ENCODE measurements at places on chromosomes 7 and 10.

DNA sequence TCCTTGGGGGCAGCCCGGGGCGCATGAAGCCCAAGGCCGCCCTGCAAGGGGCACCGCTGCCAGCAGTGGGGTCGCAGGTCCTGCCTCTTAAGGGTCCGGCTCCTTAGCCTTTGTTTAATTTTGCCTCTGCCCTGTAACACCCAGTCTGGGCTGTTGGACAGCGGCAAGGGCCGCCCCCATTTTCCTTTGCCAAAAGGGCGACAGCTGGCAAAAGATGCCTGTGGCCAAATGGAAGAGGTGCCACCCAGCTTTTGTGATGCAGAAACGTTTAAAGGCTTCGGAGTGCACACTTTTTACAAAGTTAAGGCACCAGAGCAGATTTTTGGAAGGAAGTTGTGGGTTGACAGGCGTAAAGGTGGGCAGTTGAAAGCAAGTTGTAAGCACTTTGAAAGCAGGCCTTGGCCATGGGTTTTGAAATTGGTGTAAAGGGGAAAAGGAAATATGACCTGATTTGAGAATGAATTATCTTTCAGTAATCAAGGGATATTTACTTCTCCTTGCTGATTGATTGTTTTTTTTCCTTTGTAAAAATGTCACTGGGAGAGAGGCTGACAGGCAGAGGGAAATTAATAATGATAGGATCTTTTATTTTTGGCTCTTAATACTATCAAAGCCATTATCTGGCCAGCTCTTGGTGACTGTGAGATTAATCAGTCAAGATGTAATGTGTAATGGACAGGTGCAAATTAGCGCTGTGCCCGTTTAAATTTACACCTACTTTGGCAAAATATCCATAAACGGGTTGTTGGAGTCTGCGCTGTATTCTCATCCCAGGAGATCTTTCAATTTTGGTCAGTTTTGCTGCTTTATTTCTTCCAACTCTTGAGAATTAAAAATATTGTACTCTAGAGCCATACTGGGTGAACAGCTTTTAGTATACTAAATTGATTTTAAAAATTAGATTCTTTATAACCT lies 1.2 kb downstream of the CASD1 start:
- DNase-seq: peak; percentile 56

DNA sequence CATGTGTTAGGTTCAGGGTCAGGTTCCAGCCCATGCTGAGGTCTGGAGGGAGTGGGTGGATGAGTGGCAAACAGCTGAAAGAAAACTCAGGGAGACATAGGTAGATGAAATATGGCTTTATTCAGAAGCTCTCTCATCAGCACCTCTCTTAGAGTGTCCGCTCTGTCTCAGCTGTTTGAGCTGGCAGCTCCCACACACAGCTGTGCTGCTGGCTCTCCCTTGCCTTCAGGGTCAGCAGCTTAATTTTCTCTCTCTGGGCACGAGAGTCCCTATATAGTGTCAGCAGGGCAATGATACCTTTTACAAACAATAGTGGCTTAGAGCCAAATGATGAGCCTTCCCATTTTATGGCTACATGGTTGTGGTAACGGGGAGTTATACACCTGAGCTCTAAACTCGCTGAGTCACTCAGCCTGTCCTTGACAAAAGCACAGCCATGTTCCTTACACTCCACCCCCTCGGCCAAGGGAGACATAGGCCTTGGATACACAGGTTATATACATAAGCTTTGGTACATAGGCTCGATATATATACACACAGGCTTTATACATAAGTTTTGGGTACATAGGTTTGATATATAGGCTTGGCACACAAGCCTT lies 10.4 kb downstream of the RNF133 start:
- DNase-seq: no peak

- DNase-seq: no peak
Observed at GRCh38 chr10:34801097-34801733, 13.9 kb downstream of the PARD3 start.

- DNase-seq: no peak
Observed at GRCh38 chr10:66378117-66378876, 547.5 kb upstream of the LRRTM3 start.

GRCh38 chr7:93228302-93228701 lies 2.0 kb upstream of the HEPACAM2 start:
- peak; percentile 79 for DNase-seq

DNA sequence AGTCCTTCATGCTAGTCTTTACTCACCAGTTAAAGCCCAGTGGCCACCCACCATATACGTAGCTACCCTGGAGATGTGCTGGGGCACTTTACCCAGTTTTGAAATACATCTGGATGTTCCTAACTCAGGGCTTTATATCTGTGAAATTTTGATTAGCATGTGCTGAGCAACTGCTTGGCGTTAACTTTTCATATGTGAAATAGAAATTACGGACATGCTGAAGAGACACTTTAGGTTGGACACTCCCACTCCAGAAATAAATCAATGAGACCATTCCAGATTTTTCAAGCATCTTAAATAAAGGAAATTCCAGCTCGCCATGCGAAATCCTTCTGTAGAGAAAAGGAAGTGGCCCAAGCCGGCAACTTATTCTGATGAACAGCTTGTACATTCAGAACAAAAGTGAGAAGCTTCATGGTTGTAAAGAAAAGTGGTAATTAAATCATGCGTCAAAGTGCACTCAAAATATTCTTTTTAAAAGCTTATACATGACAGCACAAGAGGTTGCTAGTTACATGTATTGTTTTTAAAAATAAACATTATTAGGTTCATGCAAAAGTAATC lies 153.5 kb upstream of the ITGB1 start:
- DNase-seq: no peak

DNA sequence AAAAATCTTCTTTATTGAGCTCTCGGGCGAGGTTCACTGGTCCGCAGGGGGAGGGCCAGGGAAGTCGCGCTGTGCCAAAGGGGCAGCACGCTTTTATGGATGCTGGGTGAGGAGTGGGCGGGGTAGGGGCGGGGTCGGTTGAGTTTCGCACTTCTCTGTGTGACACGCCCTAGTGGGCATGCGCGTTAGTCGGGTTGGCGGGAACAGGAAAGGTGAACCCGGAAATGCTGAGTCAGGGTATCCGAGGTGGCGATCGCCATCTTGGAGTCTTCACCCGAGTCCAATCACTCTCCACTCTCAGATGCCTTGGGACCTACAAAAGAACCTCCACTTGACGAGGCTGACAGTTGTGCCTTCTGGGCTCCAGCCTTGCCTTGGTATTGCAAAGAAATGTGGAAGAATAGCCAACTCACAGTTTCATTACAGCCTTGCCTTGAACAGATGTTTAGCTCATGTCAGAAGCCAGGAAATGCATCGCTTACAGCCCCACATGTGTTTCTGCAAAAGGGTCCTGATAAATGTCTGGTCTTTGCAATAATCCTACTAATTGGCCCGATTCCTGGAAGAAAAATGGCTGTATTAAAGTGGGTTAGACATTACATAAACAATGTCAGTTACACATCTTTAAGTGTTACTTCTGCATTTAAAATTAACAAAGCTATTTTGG lies 64.1 kb downstream of the AHR start:
- no peak for DNase-seq

GRCh38 chr10:4691301-4691700 lies 134.7 kb upstream of the AKR1E2 start:
- DNase-seq: no peak

- peak; percentile 91 for DNase-seq
Observed at GRCh38 chr7:131109759-131110296, 217.8 kb upstream of the MKLN1 start.

DNA sequence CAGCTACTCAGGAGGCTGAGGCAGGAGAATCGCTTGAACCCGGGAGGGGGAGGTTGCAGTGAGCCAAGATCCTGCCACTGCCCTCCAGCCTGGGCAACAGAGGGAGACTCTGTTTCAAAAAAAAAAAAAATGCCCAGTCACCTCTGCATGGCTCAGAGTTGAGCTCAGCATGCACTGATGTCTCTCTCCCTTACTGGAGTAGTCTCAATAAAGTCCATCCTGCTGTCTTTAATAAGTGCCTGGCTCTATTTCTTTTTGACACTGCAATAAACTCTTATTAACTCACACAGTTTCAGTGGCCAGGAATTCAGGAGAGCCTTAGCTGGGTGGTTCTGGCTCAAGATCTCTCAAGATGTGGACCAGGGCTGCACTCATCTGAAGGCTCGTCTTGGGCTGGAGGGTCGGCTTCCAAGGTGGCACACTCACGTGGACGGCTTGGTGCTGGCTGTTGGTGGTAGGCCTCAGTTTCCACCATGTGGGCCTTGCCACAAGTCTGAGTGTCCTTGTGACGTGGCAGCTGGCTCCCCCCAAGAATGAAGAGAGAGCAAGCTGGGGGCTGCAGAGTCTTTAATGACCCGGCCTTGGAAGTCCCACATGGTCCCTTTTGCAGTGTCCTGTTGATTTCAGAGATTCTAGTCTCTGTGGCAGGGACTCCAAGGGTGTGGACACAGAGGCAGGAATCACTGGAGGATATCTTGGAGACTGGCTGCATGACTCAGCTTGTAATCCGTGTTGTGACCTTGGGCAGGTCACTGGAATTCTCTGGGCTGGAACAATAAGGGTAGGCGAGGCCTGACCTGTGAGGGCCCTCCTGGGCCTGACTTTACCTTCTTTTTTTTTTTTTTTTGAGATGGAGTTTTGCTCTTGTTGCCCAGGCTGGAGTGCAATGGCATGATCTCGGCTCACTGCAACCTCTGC lies 85.9 kb upstream of the KMT2C start:
- no peak for DNase-seq

DNA sequence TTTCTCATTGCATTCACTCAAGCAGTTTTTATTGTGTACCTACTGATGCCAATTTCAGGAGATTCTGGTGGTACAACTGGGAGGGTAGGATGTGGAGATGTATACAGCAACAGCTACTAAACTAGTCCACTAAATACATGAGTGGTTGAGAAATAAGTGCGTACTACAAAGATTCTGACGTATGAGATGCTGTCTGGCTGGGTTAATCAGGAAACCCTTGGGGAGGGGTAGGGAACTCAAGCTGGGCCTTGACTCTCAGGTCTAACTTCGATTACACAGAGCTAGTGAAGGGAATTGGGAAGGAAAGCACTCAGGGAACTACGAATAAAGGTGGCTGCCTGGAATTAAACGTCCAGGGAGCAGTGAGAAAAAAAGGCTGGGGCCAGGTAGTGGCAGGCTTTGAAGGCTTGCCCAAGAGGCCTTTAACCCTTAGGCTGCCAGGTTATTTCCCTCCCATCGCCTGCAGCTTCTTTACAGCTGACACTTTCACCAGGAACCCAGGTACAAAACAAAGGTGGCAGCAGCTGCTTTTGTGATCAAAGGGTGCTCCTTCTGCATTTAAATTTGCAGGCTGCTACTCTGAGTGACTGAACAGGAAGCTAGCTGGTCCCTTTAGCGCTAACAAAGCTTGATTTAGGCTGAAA lies 3.2 kb downstream of the MMS19 start:
- DNase-seq: no peak

Data from ACHN (cell line).